ENCODE measurements at places on chromosomes 12 and 14. TPM values are rescaled to one million over a fixed set of nuclear protein-coding genes. Genes with fewer than 3 reads are reported as not detected.

DNA sequence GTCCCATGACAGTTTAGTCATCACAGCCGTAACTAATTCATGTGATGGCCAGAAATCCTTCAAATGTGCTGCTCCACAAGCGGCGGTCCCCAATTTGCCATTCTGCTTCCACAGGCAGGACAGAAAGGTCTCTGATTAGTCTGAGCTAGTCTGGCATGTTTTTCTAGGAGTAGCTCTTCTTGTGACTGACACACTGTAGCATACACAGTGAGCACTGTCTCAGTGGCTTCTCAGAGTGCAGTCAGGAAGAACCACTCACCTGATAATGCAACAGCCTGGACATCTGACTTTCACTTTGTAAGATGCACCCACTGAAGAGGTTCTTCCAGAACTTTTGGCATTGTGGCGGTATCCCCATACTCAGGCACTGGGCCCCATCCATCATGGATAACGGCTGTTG lies 1266.2 kb downstream of the TMEM121 start:
- H3K4me3 ChIP-seq: no peak overlapping the region
- H3K27me3 ChIP-seq: no peaks in the 10 kb centered on the region
- H3K4me1 ChIP-seq: no peaks in the 10 kb centered on the region
- no peak for DNase-seq

GRCh38 chr14:66224492-66225178 lies 261.5 kb upstream of the CCDC196 start:
- no peaks in the 10 kb centered on the region for H3K27me3 ChIP-seq
- DNase-seq: no peak
- no peaks in the 10 kb centered on the region for H3K36me3 ChIP-seq

- H3K4me3 ChIP-seq: no peak overlapping the region
- no peaks in the 10 kb centered on the region for H3K27me3 ChIP-seq
- DNase-seq: peak; percentile 63
- H3K4me1 ChIP-seq: no peaks in the 10 kb centered on the region
- no peak overlapping the region for H3K27ac ChIP-seq
Measured at GRCh38 chr12:48988030-48988649, 10.0 kb downstream of the WNT1 start.

DNA sequence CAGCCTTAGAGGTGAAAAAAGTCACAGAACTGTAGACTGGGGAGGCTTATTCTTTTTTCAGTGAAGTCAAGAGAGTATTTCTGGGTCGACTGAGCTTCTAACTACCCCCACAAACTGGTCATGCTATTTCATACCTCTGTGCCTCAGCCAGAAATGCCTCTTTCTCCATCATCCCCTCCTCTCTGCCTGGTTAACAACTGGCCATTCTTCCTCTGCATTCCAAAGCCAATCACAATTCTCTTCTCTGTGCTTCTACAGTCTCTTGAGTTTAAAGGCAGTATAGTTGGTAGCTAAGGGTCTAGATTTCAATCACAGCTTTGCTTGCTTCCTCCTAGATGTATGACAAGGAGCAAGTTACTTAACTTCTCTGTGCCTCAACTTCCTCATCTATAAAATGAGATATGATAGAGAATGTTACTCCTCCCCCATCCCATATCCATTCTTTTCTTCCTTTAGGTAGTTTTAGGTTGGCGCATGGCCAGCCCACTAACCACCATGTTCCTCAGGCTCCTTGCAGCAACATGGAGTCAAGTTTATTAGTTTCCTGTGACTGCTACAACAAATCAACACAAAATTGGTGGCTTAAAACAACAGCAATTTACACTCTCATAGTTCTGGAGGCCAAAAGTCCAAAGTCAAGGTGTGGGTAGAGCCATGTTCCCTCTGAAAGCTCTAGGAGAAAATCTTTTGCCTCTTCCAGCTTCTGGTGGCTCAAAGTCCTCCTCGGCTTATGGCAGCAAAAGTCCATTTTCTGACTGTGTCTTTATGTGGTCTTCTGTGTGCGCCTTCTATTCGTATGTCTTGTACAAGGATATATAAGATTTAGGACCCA lies 62.5 kb downstream of the ITPR2 start:
- no peak overlapping the region for H3K27ac ChIP-seq
- no peaks in the 10 kb centered on the region for H3K36me3 ChIP-seq
- no peak overlapping the region for H3K4me3 ChIP-seq
- no peaks in the 10 kb centered on the region for H3K4me1 ChIP-seq

GRCh38 chr14:72692696-72693095 lies 201.2 kb downstream of the DPF3 start:
- H3K36me3 ChIP-seq: no peaks in the 10 kb centered on the region
- H3K27me3 ChIP-seq: no peaks in the 10 kb centered on the region
- DNase-seq: no peak
- H3K27ac ChIP-seq: no peak overlapping the region
- H3K4me1 ChIP-seq: no peaks in the 10 kb centered on the region
- no peak overlapping the region for H3K4me3 ChIP-seq

GRCh38 chr14:23006188-23006534 lies 3.8 kb downstream of the C14orf93 start:
- DNase-seq: no peak
- no peaks in the 10 kb centered on the region for H3K36me3 ChIP-seq
- peak overlapping the region; percentile 89 for H3K27ac ChIP-seq

DNA sequence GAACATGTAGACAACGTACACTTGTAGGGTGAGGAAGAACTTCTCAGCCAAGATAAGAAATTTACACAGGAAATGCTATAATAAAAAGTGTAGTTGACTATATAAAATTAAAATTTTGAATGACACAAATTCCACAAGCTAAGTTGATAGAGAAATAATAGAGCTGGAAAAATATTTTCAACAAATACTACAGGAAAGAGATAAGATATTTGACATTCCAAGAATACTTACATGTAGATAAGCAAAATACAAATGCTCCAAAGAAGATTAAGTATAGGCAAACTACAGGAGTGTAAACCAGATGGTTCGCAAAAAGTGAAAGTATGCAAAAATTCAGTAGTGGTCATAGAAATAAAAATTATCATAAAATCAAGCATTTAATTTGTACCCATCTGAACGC lies 49.2 kb upstream of the ANP32D start:
- DNase-seq: no peak
- no peaks in the 10 kb centered on the region for H3K4me1 ChIP-seq
- H3K27ac ChIP-seq: no peak overlapping the region

GRCh38 chr14:24264298-24264697 lies 1.3 kb upstream of the TGM1 start:
- no peak overlapping the region for H3K27ac ChIP-seq
- no peaks in the 10 kb centered on the region for H3K27me3 ChIP-seq
- no peaks in the 10 kb centered on the region for H3K36me3 ChIP-seq
- no peak for DNase-seq
- no peaks in the 10 kb centered on the region for H3K4me1 ChIP-seq

- no peak overlapping the region for H3K27ac ChIP-seq
- DNase-seq: no peak
- H3K36me3 ChIP-seq: no peaks in the 10 kb centered on the region
Measured at GRCh38 chr14:35695647-35696046, 113.4 kb downstream of the RALGAPA1 start.

DNA sequence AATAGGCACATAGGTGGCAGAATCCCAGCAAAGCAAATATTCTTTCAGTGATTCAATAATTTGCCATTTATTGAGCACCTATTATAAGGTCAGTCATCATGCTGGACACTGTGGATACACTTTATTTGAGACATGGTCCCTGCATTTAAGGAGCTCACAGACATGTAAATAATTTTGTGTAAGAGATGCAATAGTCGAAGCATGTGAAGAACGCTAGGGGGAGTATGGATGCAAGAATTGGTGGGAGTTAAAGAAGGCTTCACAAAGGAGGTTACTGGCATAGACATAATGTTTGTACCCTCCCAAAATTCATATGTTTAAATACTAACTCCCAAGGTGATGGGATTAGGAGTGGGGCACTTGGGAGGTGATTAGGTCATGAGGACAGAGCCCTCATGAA lies 260.6 kb upstream of the GARIN6 start:
- H3K36me3 ChIP-seq: no peaks in the 10 kb centered on the region
- H3K4me3 ChIP-seq: no peak overlapping the region
- H3K27ac ChIP-seq: no peak overlapping the region
- DNase-seq: no peak
- no peaks in the 10 kb centered on the region for H3K4me1 ChIP-seq

DNA sequence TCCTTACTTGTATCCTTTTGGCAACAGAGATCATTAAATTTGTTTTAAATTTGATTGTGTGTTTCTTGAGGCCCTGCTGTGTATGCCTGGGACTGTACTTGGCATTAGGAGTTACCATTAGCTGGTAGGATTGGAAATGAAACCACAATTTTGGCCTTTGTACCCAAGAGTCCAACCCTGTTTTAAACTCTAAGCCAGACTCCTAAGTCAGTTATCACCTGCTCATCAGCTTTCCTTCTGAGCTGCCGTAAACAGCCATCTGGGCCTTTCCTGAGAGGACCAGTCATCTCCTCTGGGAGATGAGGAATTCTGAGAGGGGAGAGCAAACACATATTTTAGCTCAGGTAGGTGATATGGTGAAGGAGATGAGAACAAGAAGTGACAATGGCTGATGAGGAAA lies 74.3 kb upstream of the SRSF5 start:
- H3K4me3 ChIP-seq: no peak overlapping the region
- H3K4me1 ChIP-seq: peaks cover 58% of the 10 kb centered on the region
- DNase-seq: no peak
- H3K36me3 ChIP-seq: no peaks in the 10 kb centered on the region

- no peak overlapping the region for H3K27ac ChIP-seq
- DNase-seq: no peak
- no peak overlapping the region for H3K4me3 ChIP-seq
- no peaks in the 10 kb centered on the region for H3K27me3 ChIP-seq
- no peaks in the 10 kb centered on the region for H3K4me1 ChIP-seq
Measured at GRCh38 chr12:4044101-4044500, 170.9 kb upstream of the PARP11 start.

DNA sequence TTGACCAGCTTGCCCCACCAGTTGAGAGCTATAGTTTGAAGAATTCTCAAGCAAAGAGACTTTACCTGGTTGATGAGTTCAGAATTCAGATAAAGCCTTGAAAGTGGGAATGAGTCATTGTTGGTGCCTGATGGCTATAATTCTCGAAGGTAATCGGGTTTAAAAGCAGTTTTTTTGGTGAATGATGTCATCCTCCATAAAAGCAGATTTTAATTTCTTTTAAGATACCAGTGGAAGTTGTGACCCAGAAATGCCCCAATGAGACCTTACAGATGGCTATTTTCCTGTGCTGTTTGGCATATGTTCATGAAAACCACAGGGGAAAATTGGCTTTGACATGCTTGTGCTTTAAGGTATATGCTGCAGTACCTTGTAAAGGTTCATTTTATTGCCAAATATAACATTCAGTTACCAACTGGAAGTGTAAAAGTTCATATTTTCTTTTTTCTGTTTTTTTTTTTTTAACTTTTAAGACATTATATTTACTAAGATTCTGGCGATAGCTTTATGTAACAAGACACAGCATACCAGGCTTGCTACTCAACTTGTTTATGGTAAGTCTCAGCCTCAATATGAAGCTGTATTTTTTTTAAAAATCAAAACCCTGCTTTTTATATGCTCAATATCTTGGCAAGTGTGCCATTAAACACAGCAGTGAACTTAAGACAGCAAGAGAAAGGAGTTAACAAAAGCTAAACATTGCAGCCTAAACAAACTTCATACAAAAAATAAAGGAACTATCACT lies 119.3 kb downstream of the LMNTD1 start:
- no peaks in the 10 kb centered on the region for H3K36me3 ChIP-seq
- no peak for DNase-seq
- H3K27me3 ChIP-seq: no peaks in the 10 kb centered on the region
- H3K4me1 ChIP-seq: no peaks in the 10 kb centered on the region
- no peak overlapping the region for H3K27ac ChIP-seq

Gene PMEL
- total RNA-seq: 10.0 TPM

Gene CLEC9A
- not detected for total RNA-seq

Gene PLCZ1
- not detected for total RNA-seq

Gene PSME1
- total RNA-seq: 196 TPM

Gene C14orf180
- total RNA-seq: not detected
